ENCODE measurements at places on chromosomes 2 and 18.
A peak's percentile ranks its signal among the peaks of the same experiment; 100 is the strongest.

- DNase-seq, result no peak
Measured at GRCh38 chr2:63643486-63643885, 54.7 kb downstream of the MDH1 start.

GRCh38 chr2:96258166-96259022 is 7.4 kb downstream of the TMEM127 start:
- no peak for DNase-seq

GRCh38 chr2:148699830-148700229 is 55.3 kb downstream of the EPC2 start:
- no peak for DNase-seq

DNA sequence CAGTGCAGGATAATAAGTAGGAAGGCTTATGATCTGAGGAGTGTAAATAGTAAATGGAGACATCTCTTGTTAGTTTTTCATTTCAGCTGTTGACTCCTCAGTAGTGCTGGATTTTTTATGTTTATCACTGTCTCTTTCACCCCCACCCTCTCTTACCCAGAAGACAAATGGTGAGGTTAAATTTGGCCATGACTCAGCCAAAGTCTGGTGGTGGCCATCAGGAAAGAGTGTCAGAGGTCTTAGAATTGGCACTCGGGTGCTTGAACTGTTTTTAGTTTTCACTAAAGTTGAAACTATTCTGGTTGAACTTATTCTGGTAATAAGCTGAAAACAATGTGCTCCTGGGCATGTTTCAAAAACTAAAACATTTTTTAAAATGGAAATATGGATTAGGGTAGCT is 123.3 kb downstream of the FHOD3 start:
- no peak for DNase-seq

- no peak for DNase-seq
Measured at GRCh38 chr2:16272038-16272788, 331.9 kb downstream of the MYCN start.

DNA sequence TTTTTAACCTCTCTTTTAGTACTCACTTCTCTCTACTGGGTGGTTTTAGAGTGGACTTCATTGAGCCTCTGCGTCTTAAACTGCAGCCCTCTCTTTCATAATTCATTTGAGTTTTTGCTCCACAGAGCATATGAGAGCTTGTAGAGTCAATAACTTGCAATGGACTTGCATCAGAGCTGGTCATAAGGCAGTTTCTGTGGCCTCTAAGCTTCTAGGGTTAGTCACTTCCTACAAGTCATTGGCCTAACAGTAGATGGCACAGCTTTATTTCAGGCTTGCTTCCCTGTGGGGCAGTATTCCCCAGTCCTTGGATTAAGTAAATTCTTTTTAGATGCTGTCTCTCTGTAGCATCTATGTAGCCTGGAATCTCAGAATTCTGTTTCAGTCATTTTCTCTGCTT is 1435.7 kb downstream of the LRP1B start:
- DNase-seq, result no peak

DNA sequence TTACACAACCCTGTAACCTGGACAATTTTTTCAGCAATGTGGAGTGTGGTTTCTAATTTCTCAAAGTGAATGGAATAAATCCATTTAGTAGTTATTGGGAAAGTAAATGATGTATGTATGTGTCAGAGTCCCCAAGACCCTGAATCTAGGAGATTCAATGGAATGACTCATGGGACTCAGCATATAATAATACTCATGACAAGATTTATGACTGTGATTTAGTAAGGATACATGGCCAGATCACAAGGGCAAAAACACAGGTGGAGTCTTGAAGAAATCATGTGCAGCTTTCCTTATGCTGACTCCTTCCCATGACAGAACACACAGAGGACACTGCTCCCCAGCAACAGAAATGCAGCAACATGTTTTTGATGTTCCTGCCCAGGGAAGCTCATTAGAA is 1877.7 kb upstream of the LRRTM1 start:
- DNase-seq, result no peak

GRCh38 chr2:151849413-151850010 is 21.3 kb upstream of the ARL5A start:
- no peak for DNase-seq

- DNase-seq, result no peak
Measured at GRCh38 chr2:101185085-101185484, 33.9 kb upstream of the TBC1D8 start.

DNA sequence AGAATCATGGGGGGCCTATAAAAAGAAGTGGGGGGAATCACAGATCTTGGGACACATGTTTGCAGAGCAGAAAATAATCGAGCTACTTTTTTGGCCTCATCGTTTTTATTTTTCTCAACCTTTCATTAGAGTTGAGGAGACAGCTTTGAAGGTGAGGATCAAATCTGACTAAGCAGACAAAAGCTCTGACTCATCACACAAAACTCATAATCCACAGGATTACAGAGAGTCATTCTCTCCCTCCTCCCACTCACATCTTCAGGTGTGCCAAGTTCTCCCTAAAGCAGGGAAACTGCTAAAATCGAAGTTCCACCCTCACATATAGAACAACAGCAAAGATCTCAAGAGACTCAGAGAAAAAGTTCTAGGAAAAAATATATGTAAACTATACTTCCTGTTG is 15.6 kb downstream of the BAZ2B start:
- peak; percentile 70 for DNase-seq

DNA sequence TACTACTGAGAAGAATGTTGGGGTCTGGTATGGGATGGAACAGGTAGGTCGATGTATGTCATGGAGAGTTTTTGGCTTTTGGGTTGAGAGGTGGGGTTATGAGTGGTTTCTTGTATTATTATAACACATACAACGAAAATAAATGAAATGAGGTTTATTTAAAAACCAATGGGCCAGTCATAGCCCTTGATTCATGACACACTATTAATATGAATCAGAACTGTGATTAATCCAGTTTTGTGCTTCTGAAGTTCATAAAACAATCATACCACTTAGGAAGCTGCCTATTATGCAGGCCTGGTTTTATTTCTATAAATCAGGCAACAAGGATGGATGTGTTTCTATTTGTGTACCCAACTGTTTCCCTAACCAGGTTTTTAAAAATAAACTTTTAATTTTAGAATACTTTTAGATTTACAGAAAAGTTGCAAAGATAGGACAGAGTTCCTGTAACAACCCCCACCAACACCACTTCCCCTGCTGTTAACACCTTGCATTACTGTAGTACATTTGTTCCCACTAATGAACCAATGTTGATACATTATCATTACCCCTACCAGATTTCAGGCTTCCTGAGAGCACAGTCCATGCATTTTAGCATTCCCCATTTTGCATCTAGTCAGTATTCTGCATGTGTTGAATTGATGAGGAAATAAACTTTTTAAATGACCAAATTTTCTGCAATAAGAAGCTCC is 37.5 kb upstream of the NCOA1 start:
- DNase-seq, result no peak

- no peak for DNase-seq
Measured at GRCh38 chr18:70732188-70732587, 443.3 kb downstream of the SOCS6 start.

DNA sequence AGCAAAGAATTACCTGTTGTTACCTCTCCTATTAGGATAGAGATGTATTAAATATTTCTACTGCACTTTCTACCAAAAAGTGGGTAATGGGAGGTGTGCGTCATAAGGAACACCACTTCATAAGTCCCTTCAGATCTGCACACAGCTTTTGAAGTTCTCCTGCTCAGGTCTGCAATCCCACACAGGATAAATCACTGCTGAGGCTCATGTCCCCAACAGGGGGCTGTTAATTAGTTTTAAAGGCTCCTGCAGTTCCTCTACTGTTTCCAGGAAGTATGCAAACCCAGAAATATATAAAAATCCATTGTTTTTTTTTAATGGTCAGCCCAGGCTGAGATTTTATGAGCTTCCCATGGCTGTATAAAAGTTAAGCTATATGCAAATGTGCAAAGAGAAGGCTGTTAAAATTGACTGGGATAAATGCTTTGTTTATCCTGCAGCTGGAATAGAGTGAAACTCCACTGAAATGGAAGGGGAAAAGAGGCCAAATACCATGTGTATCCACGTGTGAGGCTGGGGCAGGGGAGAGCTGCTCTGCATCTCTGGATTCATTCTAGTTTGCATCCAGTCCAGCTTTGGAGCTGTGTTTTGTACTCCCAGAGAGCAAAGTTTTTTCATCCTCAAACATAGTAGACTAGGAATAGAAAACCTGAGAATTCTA is 903.7 kb downstream of the TDRD15 start:
- no peak for DNase-seq

- no peak for DNase-seq
Measured at GRCh38 chr2:223554923-223555322, 47.2 kb downstream of the SCG2 start.

DNA sequence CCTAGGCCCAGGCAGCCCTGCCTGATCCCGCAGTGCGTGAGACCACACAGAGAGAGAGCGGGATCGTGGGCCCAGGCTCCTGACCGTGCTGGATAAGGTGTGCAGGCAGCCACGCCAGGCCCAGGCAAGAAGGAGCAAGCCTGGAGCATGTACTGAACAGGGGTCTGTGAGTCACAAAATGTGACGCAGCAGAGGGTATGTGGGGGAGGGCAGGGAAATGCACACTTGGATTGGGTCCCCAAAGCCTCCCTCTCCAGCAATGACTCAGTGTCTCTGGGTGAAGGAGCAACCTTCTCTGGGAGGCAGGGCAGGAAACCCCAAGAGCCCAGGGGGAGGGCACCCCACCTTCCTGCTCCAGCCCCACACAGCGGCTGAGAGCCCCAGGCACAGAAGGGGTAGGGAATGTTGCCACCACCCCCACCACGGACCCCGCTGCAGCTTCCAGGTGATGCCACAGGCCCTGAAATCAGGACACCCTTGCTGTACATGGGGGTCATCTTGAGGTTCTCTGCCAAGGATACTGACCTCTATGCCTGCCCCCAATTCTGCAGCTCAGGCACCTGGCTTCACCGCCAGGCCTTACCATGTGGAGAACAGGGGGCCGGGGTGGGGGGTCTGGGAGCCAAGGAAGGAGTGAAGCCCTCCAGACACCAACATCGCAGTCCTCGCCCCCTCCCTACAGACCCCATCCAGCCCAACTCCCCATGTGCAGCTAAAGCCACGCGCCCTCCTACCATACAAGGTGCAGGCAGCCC is 1.3 kb upstream of the GPC1 start:
- peak; percentile 98 for DNase-seq

GRCh38 chr2:212619954-212620353 is 81.4 kb upstream of the ERBB4 start:
- no peak for DNase-seq

GRCh38 chr2:234770031-234770506 is 181.7 kb upstream of the SH3BP4 start:
- no peak for DNase-seq

DNA sequence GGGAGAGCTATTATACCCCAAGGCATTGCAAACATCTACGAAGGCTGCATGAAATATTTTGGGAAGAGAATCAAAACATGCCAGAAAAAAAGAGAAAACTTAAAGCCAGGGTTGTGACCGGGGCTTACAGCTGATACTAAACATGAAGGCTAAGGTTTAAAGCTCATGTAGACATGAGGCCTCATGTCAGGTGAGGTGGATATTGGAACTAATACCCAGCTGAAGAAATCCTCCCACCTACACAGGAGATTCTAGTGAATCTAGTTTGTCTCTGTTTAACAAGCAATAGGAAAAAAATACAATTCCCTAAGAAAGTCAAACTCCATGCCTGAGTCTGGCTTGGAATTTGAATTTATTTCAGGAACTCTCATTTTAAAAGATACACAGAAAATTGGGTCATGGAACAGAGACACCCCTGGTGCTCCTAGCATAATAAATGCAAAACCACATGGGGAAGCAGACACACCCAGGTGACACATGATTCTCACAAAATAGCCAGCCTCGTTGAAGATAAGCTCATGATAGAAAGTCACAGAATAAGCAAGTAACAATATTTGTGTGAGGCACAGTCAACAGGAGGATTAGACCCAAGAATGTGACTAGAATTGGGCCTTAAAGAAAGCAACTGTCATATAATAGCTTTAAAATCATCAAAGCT is 42.2 kb downstream of the UPP2 start:
- no peak for DNase-seq

- DNase-seq, result peak; percentile 52
Measured at GRCh38 chr2:177172034-177172880, 40.3 kb upstream of the HNRNPA3 start.

GRCh38 chr18:8667846-8668245 is 37.5 kb upstream of the MTCL1 start:
- DNase-seq, result no peak

- no peak for DNase-seq
Measured at GRCh38 chr2:127014224-127014623, 92.7 kb downstream of the BIN1 start.

- DNase-seq, result peak; percentile 49
Measured at GRCh38 chr18:961644-962355, 57.1 kb downstream of the ADCYAP1 start.

- DNase-seq, result no peak
Measured at GRCh38 chr2:151995161-151995557, 103.7 kb downstream of the CACNB4 start.

GRCh38 chr18:63681449-63682340 is 20.0 kb upstream of the SERPINB3 start:
- no peak for DNase-seq

DNA sequence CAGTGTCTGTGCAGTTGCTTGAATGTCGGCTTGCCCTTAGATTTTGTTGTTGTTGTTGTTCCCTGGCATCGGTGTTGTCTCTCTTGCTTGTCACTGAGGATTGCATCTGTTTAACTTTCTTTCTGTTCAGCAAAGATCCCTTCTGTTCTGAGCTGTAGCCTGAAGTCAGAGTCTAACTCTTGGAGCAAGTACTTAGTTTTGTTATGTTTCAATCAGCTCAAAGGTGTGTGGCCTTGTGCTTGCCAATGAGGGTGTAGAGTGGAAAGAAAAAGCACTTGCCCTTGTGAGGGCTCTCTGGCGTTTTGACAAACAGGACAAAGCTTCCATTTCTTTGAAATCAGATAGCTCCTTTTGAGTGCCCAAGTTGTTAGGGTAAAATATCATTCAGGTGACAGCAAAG is 757.1 kb upstream of the CDH7 start:
- no peak for DNase-seq

DNA sequence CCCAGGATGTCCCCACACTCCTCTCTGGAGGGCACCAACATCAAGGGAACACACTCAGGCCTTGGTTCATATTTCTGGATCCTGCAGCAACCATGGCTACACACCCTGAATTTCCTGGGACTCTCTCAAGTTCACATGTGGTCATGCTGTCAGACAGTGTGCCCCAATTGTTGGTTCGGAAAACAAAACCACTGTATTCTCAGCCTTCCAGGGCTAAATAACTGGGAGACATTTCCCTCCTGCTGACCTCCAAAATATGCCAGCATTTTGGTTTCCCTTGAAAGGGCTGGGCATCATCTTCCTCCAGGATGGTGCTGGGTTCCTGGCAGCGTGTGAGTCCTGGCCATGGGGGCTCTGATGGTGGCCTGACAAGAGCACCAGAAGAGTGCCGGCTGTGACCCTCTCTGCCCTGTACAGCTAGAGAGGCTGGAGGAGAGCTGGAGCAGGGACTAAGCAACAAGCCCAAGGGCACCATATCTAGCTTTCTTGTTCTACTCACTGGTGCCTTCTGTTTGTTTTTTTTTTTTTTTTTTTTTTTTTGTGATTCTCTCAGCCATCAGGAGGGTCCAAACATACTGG is 37.5 kb upstream of the WIPF1 start:
- DNase-seq, result no peak

- DNase-seq, result no peak
Measured at GRCh38 chr2:172093416-172094293, 8.3 kb downstream of the DLX1 start.

GRCh38 chr2:71747559-71747958 is 294.2 kb downstream of the DYSF start:
- DNase-seq, result peak; percentile 63
